Prostate gland (tissue), 2 donors: ENCODE measurements at places on chromosomes 12 and 14. TPM values are rescaled to one million over a fixed set of nuclear protein-coding genes. Genes with fewer than 3 reads are reported as not detected.

Gene IRF9
- 61.5 TPM for total RNA-seq

Gene BCL2L14
- 6.0 TPM for total RNA-seq

Gene SIRT4
- 0.96 TPM for total RNA-seq

Gene DAO
- total RNA-seq = not detected

Gene ADAM21
- not detected for total RNA-seq

Gene SERPINA10
- total RNA-seq = not detected

DNA sequence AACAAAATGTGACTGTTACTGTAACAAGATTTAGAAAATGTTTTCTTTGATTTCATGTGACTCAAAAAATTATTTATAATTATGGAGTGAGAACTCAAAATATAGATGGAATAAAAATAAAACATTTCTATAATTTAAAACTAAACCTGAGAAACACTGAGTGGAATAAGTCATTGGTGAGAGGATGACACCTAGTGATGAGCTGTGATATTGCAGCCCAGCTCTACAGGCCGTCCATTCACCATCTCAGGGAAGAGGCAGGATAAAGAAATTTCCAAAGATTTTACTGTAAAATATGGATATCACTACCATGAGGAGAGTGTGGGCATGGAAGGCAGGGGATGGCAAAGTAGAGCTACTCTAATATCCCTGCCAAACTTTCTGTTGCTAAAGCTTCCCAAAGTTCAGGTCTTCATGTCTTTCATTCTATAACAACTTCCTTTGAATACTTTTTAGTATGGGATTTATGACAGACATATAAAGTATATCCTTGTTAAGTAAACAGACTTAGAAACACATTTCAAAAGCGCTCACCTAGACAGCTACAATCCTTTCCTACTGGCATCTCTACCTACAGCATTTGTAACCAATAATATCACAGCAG, 308.0 kb downstream of the ITPR2 start:
- no peak for DNase-seq

GRCh38 chr14:81427348-81428058, 27.4 kb upstream of the STON2 start:
- DNase-seq = no peak

DNA sequence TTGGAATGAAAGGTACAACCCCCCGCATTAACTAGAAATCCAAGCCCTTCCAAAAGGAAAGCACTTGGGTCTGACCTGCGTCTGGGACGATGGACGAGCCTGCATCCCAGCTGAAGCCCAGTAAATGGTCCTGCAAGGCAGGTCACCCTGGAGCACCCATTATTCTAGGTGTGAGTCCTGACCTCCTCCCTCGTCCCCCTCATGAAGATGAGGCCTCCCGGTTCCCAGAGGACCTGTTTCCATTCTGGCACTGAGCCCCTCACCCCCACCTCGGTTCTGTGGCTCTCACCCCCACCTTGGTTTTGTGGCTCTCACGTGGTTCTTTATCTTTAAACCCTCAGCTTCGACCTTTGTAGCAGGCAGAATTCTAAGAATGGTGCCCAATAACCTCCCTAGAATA, 7.3 kb downstream of the IFI27 start:
- DNase-seq = no peak

GRCh38 chr12:121452985-121453360, 53.1 kb downstream of the RNF34 start:
- DNase-seq = no peak

DNA sequence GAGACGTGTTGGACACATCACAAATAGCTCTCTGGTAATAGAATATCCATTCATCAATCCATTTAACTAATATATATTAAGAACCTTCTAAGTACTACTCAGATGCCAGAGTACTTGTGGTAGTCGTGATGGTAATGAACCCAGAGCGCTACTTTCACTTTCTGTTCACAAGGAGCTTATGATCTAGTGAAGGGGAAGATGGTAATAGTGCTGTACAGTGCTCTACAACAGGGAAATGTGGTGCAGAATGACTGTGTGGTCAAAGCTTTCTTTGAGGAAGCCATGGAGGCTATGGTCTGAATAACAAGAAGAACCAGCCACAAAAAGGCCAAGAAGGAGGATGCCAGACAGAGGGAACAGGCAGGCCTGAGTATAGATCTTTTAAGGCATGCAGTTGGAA, 212.0 kb downstream of the PTPRO start:
- DNase-seq = no peak

GRCh38 chr14:49931523-49931922, 38.6 kb downstream of the ARF6 start:
- DNase-seq = no peak

DNA sequence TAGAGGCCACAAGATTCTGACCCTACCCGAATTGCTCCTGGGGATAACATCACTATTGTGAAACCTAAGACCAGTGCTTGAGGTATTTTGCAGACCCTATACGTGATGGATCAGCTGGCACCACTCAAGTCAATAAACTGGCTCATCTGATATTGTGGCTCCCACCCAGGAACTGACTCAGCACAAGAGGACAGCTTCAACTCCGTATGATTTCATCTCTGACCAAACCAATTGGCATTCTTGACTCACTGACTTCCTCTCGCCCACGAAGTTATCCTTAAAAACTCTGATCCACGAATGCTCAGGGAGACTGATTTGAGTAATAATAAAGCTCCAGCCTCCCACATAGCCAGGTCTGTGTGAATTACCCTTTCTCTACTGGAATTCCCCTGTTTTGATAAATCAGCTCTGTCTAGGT, 1036.1 kb upstream of the TMEM132C start:
- no peak for DNase-seq

GRCh38 chr14:74942608-74943007, 12.8 kb downstream of the PGF start:
- no peak for DNase-seq

DNA sequence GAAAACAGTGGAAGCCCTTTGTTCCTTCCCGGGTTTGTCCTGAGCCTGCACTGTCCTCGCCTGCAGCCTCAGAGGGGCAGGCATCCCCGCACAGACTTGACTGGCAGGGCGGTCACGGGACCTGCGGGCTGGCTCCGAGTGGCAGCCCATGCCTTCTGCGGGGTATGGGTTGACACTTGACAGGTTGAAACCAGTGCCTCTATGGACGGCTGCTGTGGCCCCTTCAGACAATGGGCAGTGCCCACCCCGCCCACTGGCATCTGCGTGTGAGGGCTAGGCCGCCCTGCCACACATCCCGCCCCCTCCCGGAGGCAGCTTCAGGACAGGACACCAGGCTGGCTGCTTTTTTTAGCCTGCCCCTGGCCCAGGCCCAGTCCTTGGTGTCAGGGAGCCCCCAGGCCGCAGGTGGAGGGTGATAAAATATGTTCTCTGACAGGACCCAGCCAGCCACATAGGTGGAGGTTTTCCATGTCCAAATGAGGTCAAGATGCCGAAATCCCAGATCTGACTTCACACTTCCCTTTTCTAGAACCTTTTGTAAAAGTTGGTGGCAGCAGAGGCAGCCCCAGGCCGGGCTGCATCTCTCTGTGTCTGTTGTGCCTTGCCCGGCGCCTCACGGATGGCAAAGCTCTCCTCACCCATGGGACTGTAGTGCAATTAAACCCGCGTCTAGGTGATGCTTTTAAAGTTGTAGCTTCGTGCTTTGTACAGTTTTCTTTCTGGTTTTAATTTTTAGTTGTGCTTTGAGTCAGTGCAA, 10.0 kb downstream of the ANKRD9 start:
- no peak for DNase-seq

- DNase-seq = no peak
These were observed 121.6 kb upstream of the MED13L start for GRCh38 chr12:116399055-116399454.

- DNase-seq = no peak
These were observed 35.3 kb upstream of the PLEKHD1 start for GRCh38 chr14:69449216-69449615.

DNA sequence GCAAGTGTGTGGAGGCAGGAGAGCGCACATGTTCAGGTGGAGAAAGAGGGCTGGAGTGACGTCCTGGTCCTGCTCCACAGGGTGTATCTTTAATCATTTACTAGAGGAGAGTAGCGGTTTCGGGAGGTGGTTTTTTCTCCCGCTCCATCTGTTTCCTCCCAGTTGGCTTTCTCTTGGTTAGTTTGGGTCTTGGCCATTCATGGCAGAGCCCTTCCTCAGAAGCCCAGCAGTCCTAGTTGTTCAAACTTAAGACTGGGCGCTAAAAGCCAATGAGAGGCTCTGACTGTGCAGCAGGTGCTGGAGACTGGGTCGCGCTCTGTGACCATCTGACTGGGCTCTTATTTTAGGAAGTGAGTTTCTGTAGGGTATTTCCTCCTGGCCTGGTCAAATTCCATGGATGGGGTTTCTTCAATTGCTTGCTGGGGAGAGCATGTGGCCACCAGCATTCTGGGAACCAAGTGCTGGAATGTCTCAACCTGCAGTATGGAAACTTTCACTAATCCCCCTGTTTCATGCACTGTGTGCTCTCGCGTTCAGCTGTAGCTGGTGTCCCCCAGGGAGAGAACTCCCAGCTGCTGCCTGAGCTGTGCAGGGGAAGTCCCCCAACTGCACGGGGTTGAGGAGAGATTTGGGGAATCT, 27.4 kb upstream of the TSPAN9 start:
- no peak for DNase-seq
